ENCODE measurements at places on chromosomes 2 and 18. TPM values are rescaled to one million over a fixed set of nuclear protein-coding genes. Genes with fewer than 3 reads are reported as not detected.

GRCh38 chr2:53584986-53585385, 182.6 kb upstream of the CHAC2 start:
- no peak for DNase-seq

GRCh38 chr2:37816036-37816435, 109.1 kb upstream of the RMDN2 start:
- no peak for DNase-seq

- DNase-seq = no peak
Measured at GRCh38 chr2:12797815-12798214, 81.1 kb downstream of the TRIB2 start.

- DNase-seq = no peak
Measured at GRCh38 chr2:37573451-37574388, 97.7 kb downstream of the CDC42EP3 start.

DNA sequence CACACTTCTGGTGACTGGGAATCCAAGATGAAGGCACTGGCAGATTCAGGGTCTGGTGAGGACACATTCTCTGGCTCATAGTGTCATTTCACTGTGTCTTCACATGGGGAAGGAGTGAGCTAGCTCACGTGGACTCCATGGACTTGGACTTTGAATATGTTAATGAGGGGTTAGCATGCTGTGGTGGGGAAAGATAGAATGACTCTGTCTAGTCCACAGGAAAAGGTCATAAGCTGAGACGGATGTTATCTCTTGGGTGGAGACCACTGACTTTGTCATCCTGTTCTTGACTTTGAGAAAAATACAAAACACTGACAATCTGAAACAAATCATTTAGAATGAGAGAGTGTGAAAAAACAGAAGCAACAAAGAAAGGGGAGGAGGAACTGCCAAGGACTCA, 145.9 kb downstream of the PIK3C3 start:
- DNase-seq = no peak

- DNase-seq = no peak
Measured at GRCh38 chr18:27556741-27557140, 371.6 kb upstream of the CHST9 start.

DNA sequence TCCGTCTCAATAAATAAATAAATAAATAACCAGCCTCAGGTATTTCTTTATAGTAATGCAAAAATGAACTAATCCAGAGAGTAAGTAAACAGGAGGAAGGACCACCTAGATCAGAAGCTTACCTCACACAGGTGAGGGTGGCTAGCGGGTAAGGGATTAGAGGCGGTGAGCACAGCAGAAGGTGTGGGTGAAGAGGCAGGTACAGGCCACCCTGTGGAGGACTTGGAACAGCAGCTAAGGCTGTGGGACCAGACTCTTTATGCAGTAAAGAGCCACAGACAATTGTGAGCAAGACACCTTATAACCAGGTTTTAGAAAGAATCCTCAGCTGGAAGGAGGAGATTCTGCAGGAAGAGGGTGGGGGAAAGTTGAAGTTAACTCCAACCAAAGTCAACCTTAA, 34.2 kb upstream of the TTR start:
- DNase-seq = no peak

DNA sequence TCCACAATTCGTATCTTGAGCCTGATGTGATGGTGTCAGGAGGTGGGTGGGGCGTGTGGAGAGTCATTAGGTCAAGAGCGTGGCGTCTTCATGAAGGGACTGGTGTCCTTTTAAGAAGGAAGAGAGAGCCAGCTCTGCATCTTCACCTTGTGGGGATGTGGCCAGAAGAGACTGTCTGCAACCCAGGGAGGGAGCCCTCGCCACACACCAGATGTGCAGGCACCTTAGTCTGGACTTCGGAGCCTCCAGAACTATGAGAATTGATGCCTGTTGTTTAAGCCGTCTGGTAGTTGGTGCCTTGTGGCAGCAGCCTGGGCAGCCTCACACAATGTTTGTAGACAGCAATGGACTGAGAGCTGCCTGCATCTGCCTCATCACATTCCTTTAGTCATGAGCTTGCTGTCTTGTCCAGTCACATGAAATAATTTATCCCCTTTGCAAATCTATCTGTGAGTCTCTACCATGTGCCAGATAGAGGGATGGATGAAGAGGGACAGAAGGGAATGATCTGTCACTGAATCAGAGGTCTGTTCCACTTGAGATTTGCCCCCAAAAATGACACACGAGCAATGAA, 61.0 kb downstream of the MYT1L start:
- no peak for DNase-seq

DNA sequence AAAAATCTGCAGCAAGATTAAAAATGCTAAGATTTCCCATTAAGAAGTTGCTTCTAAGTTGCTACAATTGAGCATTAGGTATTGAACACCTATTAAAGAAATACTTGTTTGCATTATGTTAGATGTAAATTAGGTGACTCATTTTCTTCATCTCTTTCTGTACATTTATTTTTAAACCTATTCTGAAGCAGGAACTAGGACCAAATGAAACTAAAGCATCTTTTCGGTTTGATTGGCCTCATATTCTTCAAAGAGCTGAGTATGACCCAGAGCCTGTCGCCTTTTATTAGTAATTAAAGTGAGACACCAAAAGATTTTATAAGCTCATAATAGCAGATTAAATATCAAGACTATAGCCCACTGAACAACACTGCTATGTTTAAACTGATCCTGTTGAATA, 83.4 kb upstream of the ZEB2 start:
- DNase-seq = no peak

GRCh38 chr2:62338111-62338510, 142.2 kb downstream of the B3GNT2 start:
- DNase-seq = no peak

GRCh38 chr2:30653847-30654246, 153.4 kb downstream of the CAPN13 start:
- DNase-seq = peak; percentile 67

- no peak for DNase-seq
Measured at GRCh38 chr18:21686282-21687105, 18.1 kb downstream of the ABHD3 start.

GRCh38 chr2:109410039-109410815, 203.5 kb downstream of the SEPTIN10 start:
- DNase-seq = no peak

DNA sequence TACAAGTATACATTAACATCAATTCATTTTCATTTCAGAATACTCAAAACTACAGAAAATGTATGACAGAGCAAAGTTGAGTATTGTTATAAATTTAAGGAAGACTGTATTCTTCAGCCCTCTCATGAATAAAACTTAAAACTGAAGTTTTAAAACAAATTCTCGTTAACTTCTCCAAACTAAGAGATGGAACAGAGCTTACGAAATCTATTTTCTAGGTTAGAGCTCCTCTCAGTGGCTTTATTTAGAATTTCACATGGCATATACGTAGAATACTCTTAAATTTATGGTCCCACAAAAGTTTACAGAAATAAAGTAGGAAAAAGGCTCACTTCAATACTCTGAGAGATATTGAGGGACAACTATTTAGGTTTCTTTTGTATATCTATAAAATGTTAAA, 612.1 kb downstream of the KCNJ3 start:
- no peak for DNase-seq

DNA sequence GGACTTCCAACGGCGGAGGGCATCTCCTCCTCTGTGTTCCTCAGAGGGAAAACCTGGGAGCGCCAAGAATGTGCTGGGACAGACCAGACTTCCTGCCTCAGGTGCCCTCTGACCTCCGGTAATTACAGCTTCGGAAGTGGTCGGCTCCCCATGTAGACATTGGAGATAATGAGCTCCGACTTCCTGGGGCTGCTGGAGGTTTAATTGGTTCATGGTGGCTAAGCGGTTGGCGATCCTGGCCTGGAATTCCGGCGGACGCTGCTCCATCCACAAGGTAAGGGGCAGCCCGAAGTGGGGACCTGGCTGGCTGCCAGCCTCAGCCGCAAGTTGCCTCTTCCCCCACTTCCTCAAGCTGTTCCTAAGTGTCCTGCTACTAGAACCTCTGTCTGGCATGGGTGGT, 83.2 kb upstream of the EPC2 start:
- no peak for DNase-seq

GRCh38 chr2:205261516-205262020, 420.7 kb upstream of the NRP2 start:
- DNase-seq = no peak

DNA sequence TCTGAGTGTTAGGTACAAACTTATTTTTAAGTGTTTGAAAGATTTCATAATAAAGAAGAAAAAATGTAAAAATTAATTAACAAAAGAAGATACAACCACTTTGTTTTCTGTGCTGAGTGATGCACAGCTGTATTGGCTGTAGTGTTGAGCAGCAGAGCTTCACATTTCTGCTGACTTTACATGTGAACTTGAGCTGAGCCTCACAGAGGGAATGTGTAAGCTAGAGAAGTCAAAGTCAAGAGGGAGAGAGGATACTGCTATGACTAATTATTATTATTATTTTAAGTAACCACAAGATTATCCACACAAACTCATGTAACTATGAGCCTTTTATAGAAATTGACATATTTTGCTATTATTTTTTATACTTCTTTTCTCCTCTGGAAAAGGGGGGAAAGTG, 159.1 kb upstream of the ZSWIM2 start:
- no peak for DNase-seq

- DNase-seq = no peak
Measured at GRCh38 chr2:241189093-241189855, 797 bp downstream of the ANO7 start.

PMAIP1 gene
- total RNA-seq = 0.20 TPM

EVX2 gene
- total RNA-seq = not detected

MAB21L4 gene
- total RNA-seq = not detected

ALPP gene
- not detected for total RNA-seq

CXCR1 gene
- 0.69 TPM for total RNA-seq

REG3A gene
- total RNA-seq = not detected

TRIB2 gene
- 29.4 TPM for total RNA-seq

CYTIP gene
- 1.2 TPM for total RNA-seq

ANTXR1 gene
- 28.9 TPM for total RNA-seq

GPR39 gene
- not detected for total RNA-seq

Measured in left ventricle myocardium superior (tissue), 1 donor.